ENCODE measurements at places on chromosomes 7 and 10. TPM values are rescaled to one million over a fixed set of nuclear protein-coding genes. Genes with fewer than 3 reads are reported as not detected.

GRCh38 chr7:22676385-22676784 is 50.6 kb upstream of the IL6 start:
- no peak for DNase-seq

DNA sequence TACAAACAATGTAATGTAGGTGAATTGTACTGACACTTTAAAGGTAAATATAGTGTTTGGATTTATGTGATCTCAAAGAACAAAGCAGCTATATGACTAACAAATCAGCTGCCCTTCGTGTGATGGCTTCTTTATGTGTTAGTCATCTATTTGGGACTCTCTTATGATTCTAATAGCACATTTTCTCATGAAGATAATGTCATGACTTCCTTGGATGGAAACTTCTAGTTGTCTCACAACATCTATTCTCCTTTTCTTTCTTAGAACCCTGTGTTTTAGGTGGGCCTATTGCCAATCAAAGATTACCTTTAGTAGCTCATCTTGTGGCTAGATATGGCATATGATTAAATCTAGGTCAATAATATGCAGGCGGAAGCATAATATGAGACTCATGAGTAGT is 45.0 kb downstream of the TMEM106B start:
- DNase-seq: no peak

- DNase-seq: no peak
These were observed 61.1 kb downstream of the MKI67 start for GRCh38 chr10:128064970-128065580.

DNA sequence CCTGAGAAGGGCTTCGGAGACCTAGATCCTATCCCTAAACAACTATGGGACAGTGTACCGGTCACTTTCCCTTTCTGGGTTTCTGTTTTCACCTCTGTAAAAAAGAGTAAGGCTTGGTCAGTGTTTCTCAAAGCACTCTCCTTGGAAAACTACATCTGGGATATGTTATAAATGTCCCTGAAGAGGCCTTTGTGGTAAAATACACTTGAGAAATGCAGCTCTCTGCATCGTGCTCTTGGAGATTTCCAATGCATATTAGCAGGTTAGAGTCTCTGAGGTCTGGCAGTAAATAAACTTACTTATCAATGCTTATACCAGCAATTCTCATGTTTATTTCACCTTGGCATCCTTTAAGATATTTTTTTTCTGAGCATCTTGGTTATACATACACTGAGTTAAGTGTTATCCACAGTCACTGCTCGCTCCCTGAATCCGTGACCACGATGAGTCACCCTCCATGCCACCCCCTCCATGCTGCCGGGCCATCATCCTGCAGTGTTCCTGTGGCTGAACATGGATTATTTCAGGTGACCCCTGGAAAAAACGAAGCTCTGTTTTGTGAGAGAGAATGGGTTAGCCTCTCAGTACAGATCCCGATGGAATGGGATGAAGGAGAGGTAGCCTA is 3.3 kb upstream of the TBXAS1 start:
- peak; percentile 7 for DNase-seq

Gene PRR15
- not detected for polyA plus RNA-seq

Gene AKR1E2
- 1.3 TPM for polyA plus RNA-seq

GRCh38 chr7:91692800-91693199 is 187.7 kb downstream of the MTERF1 start:
- DNase-seq: no peak

DNA sequence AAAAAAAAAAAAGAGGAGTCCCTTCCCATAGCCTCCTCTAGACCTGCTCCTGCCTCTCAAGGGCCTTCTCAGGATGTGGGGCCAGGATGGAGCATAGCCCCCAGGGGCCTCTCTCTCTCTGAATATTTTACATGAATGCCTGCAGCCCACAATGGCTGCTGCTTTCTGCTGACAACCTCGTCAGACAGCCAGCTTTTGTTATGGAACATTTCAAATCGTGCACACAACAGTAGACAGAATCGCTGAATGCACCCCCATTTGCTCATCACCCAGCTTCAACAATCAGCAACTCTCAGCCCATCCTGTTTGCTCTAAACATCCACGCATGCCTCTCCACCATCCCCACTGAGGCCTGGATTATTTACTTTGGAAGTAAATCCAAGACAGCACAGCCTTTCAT is 5.4 kb downstream of the PLAC9 start:
- DNase-seq: no peak

DNA sequence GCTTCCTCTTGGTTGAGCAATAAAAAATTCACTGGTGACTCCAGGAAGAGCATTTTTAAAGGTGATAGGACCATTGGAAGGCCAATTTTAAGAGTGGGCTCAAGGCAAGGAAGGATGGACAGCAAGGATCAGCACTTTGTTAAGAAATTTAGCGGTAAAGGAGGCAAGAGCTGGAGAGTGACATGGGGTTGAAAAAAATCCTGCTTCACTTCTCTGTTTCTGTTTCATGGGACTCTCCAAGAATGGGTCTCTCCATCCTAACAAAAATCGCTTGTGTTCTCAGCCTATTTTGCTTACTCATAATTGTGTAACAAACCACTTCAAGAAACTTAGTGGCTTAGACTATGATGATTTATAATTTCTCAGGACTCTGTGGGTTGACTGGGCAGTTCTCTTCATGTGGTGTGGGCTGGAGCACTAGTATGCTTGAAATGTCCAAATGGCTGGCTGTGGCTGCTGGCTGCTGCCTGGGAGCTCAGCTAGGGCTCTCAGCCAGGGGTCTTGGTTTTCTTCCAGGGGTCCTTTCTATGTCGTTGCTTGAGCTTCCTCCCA is 59.8 kb upstream of the ZNRF2 start:
- DNase-seq: no peak

DNA sequence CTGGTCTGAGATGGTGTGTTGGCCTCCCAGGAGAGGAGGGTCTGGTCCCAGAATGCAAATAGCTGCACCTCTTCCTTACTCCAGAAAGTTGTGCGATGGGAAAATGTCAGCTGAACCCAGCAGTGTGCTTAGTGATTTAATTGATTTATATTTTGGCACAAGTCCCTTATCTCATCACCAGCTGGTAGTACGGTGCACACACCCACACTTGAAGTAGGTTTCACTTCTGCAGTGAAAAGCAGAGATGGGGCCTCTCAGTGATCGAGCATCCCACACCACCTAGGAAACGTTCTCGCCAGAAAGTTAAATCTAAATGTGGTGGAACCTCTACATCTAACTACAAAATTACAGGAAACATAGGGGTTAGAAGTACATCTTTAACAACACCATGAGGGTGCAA is 80.4 kb downstream of the UBE3C start:
- no peak for DNase-seq

All from AG04450 (cell line).